HS-5 (cell line): ENCODE measurements at places on chromosomes 4 and X.

GRCh38 chr4:122356317-122356808 is 22.4 kb upstream of the ADAD1 start:
- DNase-seq = no peak

DNA sequence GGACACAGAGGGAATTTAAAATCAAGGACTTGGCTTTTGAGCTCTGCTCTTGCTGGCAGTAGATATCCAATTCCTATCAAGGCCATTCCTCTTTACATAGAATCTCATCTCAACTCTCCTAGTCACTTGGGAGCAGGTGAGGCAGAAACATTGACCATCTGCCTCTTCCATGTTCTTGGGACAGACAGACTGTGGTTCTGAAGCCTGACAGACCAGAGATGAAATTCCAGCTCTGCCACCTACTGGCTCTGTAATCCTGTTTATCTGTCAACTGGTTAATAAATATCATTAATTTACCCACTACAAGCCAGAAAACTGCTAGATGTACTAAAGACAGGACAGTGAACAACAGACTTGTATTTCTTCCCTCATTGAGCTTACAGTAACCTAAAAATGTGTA is 300.8 kb downstream of the ADGRL3 start:
- no peak for DNase-seq

GRCh38 chrX:33434256-33435092 is 223.1 kb upstream of the DMD start:
- peak; percentile 3 for DNase-seq

DNA sequence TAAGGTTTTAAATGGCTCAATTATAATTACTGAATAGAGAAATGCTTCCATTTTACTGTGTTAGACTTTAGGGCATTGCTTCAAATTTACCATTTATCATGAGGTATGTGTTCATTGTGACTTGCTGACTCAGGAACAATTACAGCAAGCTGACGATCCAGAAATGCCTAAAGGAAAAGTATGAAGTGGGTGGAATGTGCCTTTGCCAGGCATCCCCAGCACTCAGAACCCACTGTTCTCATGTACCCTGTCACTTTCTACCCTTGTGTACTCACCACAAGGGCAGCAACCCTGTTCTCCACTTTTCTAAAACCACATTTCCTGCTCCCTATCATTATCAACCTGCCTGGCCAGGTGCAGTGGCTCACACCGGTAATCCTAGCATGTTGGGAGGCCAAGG is 41.5 kb downstream of the QRFPR start:
- DNase-seq = no peak

DNA sequence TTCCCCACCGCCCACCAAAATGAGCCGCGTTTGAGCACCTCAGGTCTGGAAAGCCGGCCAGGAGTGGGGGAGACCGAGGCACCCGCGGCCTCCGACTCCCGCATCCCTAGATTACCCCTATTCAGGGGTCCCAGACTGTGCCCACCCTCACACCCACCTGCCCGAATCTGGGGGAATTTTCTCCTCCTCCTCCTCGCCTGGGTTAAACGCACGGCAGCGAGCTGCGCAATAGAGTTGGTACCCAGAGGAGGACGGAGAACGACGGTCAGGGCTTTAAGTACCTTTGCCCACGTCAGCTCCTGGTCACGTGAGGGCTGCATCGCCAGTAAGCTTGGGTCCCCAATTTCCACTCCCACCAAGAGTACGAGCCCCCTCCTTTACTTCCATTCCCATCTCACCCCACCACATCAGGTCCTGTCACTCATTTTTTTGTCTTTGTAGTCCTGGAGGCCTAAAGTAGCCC is at the start of gene ARMCX2:
TSS of gene ARMCX2 (minus strand) at position 250 of the 463 bp plus-strand sequence. CDS start 2,262 bp downstream, outside the sequence.
- DNase-seq = no peak

GRCh38 chr4:10944321-10944720 is 259.8 kb upstream of the CLNK start:
- DNase-seq = no peak

GRCh38 chr4:165381821-165382373 is 3.1 kb downstream of the CPE start:
- no peak for DNase-seq

DNA sequence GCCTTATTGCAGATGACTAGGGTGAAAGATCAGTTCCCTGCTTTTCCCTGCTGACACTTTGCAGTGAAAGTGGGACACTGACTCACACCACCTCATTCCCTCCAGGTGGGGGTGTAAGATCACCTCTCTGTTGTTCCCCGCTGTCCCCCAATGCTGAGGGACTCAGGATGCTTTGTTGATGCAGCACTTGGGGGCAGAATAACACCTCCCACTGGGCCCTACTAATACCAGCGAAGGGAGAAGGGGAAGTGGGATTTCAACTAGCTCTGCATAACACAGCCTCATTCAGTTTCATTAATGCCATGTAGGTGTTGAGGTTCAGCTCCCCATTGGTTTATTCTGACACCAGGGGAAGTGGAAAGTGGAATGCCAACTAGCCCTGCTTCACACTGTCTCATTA is 43.6 kb upstream of the IL1RAPL2 start:
- DNase-seq = no peak

GRCh38 chr4:122107680-122108079 is 44.5 kb upstream of the BLTP1 start:
- DNase-seq = no peak

DNA sequence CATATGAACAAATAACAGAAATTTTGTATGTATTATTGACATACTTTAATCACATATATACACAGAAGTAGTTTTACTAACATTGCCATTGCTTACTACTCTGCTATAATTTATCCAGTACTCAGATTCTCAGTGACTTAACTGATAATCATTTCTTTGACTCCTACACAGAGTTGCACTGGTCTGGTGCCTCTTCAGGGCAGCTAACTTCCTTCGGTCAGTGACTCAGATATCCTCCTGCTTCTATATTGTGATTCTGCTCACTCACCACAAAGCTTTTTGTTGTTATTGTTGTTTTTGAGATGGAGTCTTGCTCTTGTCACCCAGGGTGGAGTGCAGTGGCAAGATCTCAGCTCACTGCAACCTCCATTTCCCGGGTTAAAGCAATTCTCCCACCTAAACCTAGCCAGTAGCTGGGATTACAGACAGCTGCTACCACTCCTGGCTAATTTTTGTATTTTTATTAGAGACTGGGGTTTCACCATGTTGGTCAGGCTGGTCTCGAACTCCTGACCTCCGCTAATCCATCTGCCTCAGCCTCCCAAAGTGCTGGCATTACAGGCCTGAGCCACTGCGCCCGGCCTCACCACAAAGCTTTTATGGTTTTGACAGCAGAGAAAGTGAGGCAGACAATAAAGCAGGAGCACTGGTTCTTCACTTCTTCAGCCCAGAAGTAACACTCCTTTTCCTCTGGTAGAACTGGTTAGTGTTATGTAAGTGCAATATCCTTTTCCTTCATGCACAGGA is 499.3 kb downstream of the EPHA5 start:
- no peak for DNase-seq

DNA sequence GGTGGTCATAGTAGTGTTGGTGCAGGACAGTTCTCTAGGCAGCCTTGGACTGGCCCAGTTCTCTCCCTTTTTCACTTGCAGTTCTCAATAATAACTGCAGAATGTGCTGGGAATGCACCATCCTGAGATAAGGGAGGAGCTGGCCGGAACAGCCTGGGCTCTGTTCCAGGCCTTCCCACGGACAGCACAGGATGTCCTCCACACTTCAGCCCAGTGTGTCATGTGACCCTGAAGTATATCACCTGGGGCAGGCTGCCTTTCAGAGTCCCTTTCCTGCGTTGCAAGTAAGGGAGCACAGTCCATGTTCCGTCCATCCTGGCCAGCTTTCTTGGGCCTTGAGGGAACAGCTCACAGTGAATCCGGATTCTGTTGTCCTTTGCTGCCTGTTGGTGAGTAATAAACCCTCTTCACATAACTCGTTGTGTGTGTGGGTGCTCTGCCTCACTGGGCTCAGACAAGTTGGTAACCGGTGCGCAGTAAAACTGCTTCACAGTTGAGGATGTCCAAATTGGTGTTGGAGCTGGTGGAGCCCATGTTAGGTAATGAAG is 32.3 kb upstream of the BBS12 start:
- no peak for DNase-seq

DNA sequence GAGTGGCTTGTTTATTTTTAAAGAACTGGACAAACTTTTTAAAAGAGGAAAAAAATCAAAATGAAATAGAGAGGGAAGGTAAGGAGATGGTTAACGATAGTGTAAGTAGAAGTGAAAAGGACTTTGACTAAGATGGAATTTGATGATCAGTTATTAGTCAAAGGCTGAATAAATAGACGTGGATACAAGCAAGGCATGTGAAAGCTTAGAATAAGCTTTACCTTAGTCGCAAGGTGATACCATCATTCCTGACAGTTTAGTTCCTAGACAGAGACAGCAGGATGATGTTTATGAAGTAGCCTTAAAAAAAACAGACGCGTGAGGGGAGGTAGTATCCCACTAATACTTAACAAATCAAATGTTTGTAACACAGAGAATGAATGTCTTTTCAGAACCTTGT is 97.3 kb downstream of the PALLD start:
- DNase-seq = no peak

GRCh38 chrX:2618516-2618915 is 72.6 kb upstream of the CD99 start:
- no peak for DNase-seq

GRCh38 chr4:151807220-151807619 is 46.4 kb upstream of the GATB start:
- no peak for DNase-seq

GRCh38 chrX:49214996-49215526 is 15.1 kb upstream of the SYP start:
- no peak for DNase-seq

DNA sequence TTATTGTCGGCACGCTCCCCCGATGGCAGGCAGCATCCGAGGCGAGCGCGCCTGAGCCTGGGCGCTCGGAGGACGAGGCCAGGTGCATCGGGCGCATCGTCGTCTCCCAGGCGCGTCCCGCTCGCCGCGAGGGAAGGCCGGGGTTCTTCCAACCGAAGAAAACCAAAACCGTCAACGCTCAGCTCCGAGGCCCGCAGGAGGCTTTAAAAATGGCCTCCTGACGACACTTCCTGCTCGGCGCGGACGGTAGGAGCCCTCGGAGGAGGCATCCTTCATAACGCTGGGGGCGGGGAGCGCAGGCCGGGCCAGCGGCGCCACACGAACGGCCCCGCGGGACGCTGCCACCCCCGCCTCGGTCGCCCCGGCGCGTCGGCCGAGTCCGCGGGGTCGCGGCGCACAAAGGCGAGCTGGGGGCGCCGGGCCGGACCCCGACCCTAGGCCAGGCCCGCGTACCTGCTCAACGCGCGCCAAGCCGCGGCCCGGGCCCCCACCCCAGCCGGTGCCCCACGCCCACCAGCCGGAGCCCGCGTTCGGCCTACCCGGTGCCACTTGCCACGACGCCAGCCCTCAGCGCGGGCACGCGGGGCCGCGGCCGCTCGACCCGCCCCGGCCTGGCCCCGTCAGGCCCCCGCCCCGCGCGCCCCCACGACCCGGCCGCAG is 501 bp downstream of the ZNF518B start:
- no peak for DNase-seq

DNA sequence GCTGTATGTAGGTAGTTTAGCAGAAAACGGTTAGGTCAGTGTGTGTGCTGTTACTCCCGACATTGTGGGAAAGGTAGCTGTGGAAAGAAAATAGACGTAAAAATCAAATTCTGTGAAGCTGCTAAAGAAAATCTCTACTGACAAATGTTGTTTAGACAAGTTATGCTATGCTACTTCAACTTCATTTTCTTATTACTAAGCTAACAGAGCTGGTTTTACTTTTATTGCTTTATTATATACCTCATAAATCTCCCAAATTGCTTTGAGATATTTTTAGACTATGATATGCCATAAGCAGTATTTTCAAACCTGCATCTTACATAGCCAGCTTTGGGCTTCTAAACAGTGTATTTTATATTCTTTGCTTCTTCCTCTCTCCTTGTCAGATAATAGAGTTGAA is 108.2 kb upstream of the PACRGL start:
- DNase-seq = no peak

GRCh38 chr4:148315049-148315448 is 127.2 kb downstream of the NR3C2 start:
- DNase-seq = no peak

- peak; percentile 69 for DNase-seq
Observed at GRCh38 chrX:134669378-134670098, 11.3 kb upstream of the PLAC1 start.

- DNase-seq = no peak
Observed at GRCh38 chr4:98784947-98785706, 126.7 kb upstream of the TSPAN5 start.

DNA sequence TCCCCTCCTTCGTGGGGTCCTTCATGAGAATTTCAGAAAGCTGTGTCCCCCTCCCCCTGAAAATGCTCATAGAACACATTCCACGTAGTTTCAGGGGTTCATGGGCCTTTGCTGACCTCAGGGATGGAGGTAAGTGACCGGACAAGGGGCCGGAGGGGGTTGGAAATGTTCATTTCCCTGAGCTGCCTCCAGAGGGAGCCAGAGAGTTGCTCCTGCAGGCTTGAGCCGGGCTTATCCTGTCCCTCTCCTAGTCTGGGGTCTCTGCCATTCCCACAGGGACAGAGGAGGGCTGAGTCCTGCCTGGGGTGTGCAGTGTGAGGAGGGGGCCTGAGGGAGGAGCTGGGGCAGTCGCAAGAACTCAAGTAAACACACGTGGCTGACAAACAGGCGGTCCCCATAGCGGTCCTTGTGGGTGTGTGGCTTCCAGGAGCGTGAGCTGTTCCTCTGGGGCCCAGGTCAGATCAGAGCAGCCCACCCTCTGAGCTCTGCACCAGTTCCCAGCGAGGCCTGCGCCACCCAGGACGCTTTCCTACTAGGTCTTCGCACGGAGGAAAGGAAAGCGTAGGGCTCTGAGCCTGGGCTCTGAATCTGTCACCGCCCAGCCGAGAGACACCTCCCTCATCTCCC is 62.5 kb downstream of the WFS1 start:
- no peak for DNase-seq

DNA sequence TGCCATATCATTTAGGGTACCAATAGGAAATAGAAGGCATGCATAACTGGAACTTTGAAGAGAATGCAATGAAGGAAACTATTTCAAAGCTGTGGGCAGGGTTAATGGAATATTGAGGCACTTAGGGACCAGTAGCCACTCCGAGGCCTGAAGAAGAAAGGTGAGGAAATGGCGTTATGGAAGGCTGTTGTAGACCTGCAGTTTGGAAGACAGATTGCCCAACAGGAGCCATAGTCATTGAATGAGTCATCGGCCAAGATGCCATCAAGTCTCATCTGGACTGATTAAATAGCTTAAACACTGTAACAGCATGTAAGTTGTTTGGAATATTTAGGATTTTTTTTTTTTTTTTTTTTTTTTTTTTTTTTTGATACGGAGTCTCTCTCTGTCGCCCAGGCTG is 11.6 kb downstream of the CXCL13 start:
- no peak for DNase-seq

GRCh38 chrX:91414713-91415112 is 19.9 kb upstream of the PABPC5 start:
- DNase-seq = no peak

- no peak for DNase-seq
Observed at GRCh38 chr4:159280442-159281172, 177.7 kb downstream of the RAPGEF2 start.

GRCh38 chr4:15003401-15003890 is 1.2 kb downstream of the CPEB2 start:
- no peak for DNase-seq
